Activated T-cell treated with anti-CD3 and anti-CD28 coated beads for 48 hours (primary cell): ENCODE measurements at places on chromosomes 7 and 10.

- no peak for DNase-seq
These were observed 97.5 kb upstream of the OIT3 start for GRCh38 chr10:72796042-72796441.

DNA sequence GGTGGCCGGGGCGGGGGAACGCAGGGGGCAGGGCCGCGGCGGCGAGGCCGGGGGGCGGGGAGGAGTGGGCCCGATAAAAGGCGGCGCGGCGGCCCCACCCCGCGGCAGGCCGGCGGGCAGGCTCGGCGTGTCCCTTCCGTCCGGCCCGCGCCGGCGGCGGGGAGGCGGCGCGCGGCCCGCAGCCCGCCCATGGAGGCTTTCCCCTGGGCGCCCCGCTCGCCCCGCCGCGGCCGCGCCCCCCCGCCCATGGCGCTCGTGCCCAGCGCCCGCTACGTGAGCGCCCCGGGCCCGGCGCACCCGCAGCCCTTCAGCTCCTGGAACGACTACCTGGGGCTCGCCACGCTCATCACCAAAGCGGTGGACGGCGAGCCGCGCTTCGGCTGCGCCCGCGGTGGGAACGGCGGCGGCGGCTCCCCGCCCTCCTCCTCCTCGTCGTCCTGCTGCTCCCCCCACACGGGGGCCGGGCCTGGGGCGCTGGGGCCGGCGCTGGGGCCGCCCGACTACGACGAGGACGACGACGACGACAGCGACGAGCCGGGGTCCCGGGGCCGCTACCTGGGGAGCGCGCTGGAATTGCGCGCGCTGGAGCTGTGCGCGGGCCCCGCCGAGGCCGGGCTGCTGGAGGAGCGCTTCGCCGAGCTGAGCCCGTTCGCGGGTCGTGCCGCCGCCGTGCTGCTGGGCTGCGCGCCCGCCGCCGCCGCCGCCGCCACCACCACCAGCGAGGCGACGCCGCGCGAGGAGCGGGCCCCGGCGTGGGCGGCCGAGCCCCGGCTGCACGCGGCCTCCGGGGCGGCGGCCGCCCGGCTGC is at the start of gene NANOS1:
NANOS1 (plus strand) TSS at position 102 of the 808 bp plus-strand sequence; CDS start at position 190, 88 bp downstream.
- no peak for DNase-seq

DNA sequence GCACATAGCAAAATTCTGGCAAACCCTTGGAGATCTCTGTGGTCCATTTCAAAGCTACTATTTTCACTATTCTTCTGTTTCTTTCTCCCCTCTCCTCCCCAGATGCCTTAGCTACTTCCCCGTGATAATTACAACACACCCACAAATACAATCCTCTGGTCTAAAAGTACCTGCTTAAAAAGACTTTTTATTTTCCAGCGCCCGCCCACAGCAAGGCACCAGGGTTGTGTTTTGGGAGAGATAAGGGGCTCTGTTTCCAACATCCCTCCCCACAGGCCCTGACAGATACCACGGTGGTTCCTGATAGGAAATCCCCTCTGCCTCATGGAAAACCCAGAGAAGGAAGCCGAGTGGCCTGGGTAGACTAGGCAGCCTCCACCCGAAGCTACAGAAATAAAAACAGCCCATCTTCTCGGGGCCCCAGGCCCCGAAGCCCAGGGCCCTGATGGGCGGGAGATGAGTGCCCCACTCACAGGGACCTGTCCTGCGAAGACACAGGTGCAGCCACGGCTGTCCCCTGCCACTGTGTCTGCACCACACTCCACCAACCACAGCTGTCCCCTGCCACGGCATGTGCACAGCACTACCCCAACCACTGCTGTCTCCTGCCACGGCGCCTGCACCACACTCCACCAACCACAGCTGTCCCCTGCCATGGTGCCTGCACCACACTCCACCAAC is 19.7 kb downstream of the CALML5 start:
- no peak for DNase-seq

GRCh38 chr10:7626283-7626682 is 40.5 kb downstream of the ITIH5 start:
- no peak for DNase-seq

DNA sequence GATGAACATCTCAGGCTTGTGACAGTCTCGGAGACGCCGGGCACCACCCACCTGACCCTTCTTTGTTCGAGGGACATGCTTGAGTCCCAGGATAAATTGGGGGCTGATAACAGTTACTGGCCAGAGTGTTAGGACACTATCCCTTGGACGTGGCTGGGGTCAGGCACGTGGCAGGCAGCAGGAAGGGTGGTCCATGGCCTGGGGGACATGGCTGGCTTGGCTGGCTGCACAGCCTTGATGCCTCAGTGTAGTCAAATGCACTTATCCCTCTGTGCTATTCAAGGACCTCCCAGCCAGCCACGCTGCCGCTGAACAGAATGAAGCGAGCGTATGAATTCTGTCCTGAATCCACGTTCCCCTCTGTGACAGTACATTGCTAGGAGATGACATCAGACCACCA is 662.0 kb upstream of the FOXK1 start:
- no peak for DNase-seq

DNA sequence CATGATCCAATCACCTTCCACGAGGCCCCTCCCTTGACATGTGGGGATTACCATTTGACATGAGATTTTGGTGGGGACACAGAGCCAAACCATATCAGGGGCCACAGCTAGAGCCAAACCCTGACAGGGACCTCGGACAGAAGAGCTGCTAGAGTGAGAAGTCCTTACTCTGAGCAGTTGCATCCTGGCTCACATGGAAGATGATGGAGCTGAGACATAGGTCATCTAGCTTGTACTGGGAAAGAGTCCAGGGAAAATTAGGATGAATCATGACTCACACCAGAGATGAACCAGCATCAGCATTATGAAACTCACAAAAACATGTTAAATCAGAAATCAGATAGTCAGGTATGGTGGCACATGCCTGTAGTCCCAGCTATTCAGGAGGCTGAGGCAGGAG is 12.8 kb upstream of the FMC1 start:
- DNase-seq: no peak

GRCh38 chr10:132653721-132654120 is 116.1 kb downstream of the INPP5A start:
- DNase-seq: no peak

- DNase-seq: no peak
These were observed 170.3 kb upstream of the MINDY3 start for GRCh38 chr10:16030562-16030961.

DNA sequence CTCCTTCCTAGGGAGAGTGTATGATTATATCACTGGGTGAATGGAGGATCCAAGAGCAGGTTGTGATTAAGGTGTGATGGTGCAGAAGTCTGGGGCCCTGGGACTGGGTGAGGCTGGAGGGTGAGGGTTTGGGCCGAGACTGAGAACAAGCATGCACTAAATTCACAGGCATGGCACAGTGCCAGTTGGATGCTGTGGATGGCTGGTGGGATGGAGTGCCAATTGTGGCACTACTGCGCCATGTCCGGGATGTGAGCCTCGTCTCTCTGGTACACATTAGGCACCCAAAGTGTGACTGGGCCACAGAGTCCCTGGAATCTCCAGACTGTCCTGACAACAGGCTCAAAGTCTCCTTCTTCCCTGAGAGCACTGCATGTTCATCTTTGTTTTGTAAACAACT is 208.1 kb downstream of the EMX2 start:
- DNase-seq: no peak

- DNase-seq: no peak
These were observed 4.2 kb downstream of the NPSR1 start for GRCh38 chr7:34662058-34662708.

DNA sequence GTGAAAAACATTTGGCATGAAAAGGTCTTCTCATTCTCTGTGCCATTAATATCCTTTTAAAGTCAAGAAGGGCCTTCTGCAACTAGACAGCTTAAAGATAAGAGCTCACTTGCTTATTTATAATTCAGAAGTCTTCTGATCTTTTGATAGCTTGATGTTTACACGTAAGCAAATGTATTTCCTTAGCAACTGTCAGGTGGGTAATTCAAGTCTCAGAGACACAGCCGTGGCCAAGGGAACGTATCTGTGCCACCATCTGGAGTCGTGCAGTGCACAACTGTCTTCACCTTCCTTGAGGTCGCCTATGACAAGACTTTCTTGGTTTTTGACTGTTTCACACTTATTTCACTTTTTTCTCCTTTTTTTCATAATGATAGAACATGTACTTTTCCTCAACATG is 4.0 kb upstream of the NEBL start:
- DNase-seq: no peak

GRCh38 chr10:91162495-91163268 is 57.8 kb upstream of the PCGF5 start:
- peak; percentile 61 for DNase-seq

DNA sequence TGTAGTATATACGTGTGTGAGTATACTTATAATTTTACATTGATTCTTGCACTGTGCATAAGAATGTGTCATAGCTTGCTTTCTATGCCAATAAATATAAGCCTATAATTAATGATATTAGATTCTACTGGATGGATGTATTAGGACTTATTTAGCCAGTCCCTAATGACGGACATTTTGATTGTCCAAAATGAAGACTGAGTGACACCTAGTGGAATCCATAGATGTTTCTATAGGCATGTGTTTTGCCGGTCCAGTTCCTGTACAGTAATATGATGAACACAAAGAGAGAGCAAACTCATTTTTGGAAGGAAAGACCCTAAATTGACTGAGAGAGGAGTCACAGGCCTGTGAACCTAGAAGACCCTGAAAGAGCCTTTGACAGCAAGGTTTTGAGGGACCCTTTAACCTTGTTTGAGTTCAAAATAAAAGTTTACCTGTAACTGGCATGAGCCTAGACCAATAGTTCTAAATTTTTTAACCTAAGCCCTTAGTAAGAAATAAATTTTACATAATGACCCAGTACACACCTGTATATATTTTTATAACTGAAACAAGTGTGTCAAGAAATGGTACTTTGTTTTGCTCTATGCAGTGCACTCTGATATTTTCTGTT is 42.4 kb upstream of the AGBL3 start:
- DNase-seq: no peak

DNA sequence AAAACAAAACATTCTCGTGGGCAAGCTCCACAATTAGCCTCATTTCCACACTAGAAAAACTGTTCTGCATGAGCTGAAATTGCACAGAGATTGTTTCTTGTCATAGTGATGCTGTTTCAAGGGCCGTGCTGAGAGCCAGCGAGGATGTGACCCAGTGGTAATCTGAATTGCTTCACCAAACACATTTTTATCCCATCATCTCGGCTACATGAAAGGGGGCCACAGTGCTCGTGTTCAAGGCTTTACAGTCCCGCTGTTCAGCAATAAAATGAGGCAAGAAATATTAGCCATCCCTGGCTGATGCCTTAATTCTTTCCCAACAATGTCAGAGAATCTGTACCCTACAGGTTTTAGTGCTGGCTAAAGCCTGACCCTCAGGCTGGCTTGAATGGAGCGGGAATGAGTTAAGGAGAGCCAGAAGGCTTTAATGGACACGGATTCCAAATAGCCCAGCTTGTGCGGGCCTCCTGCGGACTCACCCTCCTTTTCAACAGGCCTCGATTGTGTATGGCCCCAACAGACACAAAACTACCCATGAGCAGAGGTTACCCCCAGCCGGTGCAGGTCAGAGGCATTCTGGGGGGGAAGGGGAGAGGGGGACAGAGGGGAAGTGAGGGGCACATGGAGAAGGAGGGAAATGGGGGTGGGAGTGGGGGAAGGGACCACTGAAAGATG is 2.0 kb upstream of the GDF10 start:
- no peak for DNase-seq

DNA sequence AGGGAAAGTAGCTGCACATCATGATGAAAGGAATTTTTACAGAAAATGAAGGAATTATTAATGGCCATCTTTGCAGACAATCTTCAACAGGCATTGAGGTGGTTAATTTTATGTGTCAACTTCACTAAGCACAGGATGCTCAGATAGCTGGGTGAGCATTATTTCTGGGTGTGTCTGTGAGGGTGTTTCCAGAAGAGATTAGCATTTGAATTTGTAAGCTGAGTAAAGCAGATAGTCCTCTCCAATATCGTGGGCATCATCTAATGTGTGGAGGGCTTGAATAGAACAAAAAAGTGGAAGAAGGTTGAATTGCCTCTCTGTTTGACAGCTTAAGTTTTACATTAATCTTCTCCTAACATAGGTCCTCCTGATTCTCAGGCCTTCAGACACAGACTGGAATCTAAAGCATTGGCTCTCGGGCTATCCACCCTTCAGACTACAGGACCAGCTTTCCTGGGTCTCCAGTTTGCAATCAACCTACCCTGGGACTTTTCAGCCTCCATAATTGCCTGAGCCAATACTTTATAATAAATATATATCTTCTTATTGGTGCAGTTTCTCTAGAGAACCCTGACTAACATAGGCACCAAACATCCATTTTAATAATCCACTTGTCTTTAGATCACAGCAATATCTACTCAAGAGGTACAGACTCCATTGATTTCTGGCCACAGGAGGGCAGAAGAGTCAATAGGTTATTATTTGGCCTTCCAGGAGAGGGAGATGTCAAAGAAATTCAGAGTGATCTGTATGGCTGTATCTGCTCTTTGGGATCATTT is 10.5 kb upstream of the CRPPA start:
- DNase-seq: no peak

DNA sequence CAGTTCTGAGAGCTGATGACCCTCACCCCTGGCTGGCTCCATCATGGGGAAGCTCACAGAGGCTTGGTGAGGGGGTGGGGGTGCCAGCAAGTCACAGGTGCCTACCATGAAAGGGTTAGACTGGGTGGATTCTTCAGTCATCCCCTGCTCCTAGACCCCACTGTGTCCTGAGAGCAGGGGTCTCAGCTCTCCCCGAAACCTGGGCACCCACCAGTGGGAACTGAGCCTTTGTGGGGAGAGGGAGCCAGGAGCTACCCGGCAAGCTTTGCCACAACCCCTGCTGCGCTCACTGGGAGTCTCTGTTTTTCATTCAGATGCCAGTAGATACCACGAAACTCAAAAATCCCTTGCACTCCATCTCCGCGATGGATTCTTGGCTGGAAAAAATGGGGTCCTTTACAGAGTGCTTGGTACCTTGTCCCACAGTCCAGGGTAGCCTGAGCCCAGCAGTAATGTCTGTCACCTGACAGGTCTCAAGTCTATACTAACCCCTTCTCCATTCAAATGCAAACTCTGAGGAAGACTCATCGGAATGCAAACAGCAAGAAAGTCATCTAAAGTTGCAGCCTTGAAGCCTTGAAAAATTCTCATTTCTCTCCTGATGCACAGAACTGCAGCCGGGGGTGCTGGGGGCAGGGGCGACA is 48.9 kb upstream of the ENO4 start:
- no peak for DNase-seq

DNA sequence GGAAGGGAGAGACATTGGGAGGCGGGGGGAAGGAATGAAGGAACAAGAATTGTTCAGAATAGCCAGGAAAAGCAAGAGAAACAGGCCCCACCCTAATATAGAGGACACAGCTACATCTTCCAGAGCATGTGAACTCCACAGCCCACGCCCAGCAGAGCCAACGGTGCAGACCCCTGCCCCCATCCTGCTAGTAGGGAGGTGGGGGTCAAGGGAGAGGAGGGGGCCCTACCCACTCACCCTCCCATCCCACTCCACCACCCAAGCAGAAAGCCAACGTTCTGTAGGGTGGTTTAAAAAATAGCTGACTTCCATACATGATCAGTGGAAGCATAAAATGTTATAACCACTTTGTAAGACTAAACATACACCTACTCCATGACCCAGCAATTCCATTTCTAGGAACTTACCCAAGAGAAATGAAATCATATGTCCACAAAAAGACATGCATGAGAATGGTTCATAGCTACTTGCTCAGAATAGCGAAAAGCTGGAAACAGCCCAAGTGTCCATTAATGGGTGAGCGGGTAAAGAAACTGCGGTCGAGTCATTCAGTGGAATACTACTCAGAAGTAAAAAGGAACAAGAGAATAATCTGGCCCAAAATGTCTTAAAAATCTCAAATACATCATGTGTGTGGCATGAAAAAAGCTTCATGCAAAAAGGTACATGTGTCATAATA is 31.8 kb downstream of the CTBP2 start:
- no peak for DNase-seq
